ENCODE measurements at places on chromosomes 6 and 20. TPM values are rescaled to one million over a fixed set of nuclear protein-coding genes. Genes with fewer than 3 reads are reported as not detected.

DNA sequence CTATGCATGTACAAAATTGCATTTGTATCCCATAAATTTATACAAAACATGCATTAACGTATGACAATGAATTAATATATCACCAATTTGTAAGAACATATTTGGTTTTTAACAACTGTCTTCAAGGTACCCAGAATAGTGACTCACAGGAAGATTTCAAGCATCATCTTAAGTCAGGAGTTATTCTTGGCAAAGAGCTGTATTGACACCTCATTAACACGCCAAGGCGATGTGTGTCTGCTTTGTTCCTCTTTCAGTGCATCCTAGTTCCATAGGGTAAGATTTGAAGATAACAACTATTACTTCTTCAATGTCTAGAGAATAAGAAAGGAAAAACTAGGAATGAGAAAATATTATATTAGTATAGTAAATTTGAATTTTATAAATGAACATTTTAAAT, 35.8 kb upstream of the TPD52L1 start:
- DNase-seq, result no peak

- DNase-seq, result no peak
Measured at GRCh38 chr6:154319231-154319858, 37.3 kb downstream of the IPCEF1 start.

The CDH4 gene
- polyA plus RNA-seq, result 23.2 TPM

The ZNF334 gene
- polyA plus RNA-seq, result 25.0 TPM

- no peak for DNase-seq
Measured at GRCh38 chr6:142292166-142292924, 9.5 kb upstream of the ADGRG6 start.

The RCAN2 gene
- polyA plus RNA-seq, result 80.3 TPM
